GM19239 (cell line): ENCODE measurements at places on chromosomes 6 and 20.

DNA sequence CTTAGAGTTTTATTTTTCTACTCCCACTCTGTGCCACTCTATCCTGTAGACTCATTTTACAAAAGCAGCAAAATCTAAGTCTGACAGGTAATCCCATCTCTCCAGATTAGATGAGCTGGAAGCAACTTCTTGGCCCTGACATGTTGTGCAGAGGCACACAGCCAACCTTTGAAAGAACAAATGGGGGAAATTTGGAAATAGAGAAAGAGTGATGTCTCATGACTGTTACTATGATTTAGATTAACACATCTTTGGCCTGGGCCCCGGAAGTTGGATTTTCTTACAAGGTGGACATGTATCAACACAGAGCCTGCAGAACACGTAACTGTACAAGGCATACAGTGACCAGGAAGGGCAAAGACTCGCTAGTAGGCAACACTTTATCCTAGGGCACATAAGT, 227.7 kb downstream of the MYLK4 start:
- no peak for DNase-seq

DNA sequence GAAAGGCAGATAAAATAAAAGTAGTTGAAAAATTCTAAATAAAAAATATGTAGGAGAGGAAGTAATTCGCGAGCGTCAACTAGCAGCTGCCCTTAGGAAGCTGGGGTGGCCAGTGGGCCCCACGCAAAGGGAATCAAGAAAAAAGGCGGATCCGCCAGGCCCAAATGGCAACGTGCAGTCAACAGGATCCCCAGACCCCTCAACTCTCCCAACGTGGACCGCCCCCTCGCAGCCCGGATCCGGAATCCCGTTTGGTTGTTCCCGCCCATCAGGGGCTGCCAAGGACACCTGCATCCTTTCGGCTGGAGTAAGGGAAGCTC, 296 bp downstream of the DZANK1 start:
- DNase-seq: peak; percentile 2

- no peak for DNase-seq
These were observed 71.3 kb downstream of the DZANK1 start for GRCh38 chr20:18395544-18395943.

DNA sequence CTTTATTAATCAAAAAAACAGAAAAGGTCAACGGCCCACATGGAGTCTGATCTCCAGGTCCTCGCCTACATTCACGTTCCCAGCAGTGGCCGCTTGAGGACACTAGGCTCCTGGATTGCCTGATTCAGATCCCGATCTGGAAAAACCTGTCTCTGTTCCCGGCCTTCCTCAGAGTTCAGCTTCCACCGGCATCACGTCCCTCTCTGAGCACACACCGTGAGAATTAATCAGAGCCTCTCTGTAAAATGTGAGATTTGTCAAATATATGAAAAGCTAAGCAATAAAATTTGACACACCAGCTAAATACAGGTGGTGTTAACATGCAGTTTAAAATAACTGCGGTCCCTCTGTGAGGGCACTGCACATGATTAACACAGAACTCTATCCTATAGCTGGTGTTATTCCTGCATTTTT, 122.8 kb upstream of the COL21A1 start:
- DNase-seq: no peak

DNA sequence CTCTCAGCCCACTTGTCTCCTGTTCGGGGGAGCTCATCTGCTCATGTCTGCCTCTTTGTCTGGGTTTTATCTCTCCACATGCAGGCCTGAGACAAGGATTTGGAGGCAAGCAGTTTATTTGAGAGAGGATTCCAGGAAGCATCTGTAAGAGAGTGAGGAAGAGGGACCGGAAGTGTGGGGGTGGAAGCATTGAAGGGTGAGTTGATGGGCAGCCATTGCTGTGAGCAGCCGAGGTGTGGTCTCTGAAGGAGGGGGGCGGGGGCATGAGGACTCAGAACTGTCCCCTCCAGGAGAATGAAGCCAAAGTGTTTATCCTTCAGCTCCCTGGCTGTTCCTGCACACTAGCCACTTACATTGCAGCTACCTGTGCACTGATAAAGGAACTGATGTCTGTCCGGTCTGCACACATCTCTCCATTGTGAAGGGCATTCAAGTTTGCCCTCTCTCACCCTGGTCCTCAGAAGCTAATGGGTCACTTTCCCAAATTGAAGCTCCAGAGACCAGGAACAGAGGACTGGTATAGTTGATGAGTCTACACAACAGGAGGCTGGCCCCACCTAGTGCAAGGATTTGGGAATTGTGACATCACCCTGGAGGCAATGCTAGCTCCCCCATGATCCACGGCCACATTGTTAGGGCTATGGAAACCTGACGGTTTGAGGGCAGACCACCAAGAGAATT, 100.5 kb upstream of the FOXA2 start:
- no peak for DNase-seq

DNA sequence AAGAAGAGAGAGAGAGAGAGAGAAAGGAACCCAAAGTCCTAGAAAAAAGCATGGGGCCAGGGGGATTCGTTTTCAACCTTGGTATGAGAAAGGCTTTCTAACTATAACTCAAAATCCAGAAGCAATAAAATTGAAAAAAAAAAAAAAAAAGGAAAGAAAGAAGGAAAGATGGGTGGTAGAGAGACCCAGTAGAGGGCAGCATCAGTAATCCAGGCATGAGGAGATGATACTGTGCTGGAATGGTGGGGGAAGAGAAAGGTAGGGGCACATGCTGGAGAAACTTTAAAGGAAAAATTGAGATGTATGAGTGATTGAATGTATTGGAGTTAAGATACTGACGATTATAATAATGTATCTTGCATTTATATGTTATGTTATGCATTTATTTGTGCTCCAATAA, 1040.7 kb upstream of the FLRT3 start:
- no peak for DNase-seq

- no peak for DNase-seq
These were observed 55.4 kb downstream of the ANKRD60 start for GRCh38 chr20:58173091-58173490.

- no peak for DNase-seq
These were observed 115.7 kb downstream of the PHACTR1 start for GRCh38 chr6:12832226-12832735.

DNA sequence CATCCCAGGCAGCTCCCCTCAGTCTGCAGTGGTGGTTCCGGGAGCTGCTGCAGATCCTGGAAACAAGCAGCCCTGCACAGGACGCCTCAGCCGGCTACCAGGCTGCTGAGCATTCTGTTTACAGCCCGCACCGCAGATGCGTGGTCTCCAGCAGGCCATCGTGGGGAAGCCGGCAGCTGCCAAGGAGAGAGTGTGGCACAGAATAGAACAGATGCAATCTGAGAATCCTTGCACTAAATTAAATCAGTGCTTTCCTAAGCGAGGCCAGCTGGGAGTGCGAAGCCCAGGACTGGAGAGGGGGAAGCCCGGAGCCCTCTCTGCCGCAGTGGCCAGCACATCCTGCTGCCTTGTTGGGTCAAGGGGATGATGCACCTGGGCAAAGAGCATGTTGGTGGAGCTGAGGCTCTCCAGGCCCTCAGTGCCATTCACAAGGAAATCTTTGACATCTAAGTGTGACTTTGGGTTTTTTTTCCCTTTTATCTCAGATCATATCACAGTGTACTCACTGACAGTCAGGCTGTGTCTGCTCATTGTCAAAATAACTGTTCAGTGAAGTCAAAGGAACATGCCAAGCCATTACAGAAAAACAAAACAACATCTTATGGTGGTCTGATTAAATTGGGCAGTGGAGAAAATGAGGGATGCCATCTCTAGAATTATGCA, 118.1 kb downstream of the SYNDIG1 start:
- DNase-seq: no peak

- DNase-seq: no peak
These were observed 6.4 kb downstream of the SYNJ2 start for GRCh38 chr6:157987788-157988699.

- DNase-seq: no peak
These were observed 54.9 kb upstream of the AIG1 start for GRCh38 chr6:143005816-143006215.

GRCh38 chr6:154928325-154928922, 66.7 kb upstream of the TIAM2 start:
- DNase-seq: peak; percentile 60

GRCh38 chr6:26286168-26286877, 78.7 kb upstream of the BTN3A2 start:
- DNase-seq: no peak

- DNase-seq: no peak
These were observed 32.4 kb downstream of the SNX3 start for GRCh38 chr6:108228416-108228815.
